Skeletal muscle tissue (tissue), 5 donors: ENCODE measurements at places on chromosomes 3 and 15. TPM values are rescaled to one million over a fixed set of nuclear protein-coding genes. Genes with fewer than 3 reads are reported as not detected.

The LEKR1 gene
- total RNA-seq = 0.52 TPM

The CCR9 gene
- total RNA-seq = 0.52 TPM

The FHIT gene
- 4.2 TPM for total RNA-seq

The ALDH1A2 gene
- 11.0 TPM for total RNA-seq

The ST8SIA2 gene
- 7.8 TPM for total RNA-seq

The PLA1A gene
- not detected for total RNA-seq

The TTLL13 gene
- not detected for total RNA-seq

The HHLA2 gene
- not detected for total RNA-seq

The FGD5 gene
- 15.7 TPM for total RNA-seq

The C15orf39 gene
- 2.6 TPM for total RNA-seq

The NR2E3 gene
- 1.0 TPM for total RNA-seq

The A4GNT gene
- total RNA-seq = not detected

The ZBTB47 gene
- total RNA-seq = 21.4 TPM

The PLA2G4D gene
- total RNA-seq = not detected

The CLDN16 gene
- total RNA-seq = under 0.01 TPM

The CCNB2 gene
- 7.8 TPM for total RNA-seq

The CACNA2D2 gene
- 1.0 TPM for total RNA-seq

The PHLDB2 gene
- 54.3 TPM for total RNA-seq

The KLF15 gene
- total RNA-seq = 2.6 TPM

The PLSCR4 gene
- total RNA-seq = 21.9 TPM

The FSD2 gene
- 26.6 TPM for total RNA-seq

The ESYT3 gene
- 14.1 TPM for total RNA-seq

The TIMP4 gene
- 4.7 TPM for total RNA-seq

The CDHR4 gene
- not detected for total RNA-seq

The SPATA12 gene
- total RNA-seq = not detected

The SLC28A2 gene
- total RNA-seq = not detected

The CLRN1 gene
- not detected for total RNA-seq

The STXBP5L gene
- total RNA-seq = not detected

The PLA2G4E gene
- 0.52 TPM for total RNA-seq

The INKA1 gene
- total RNA-seq = 11.5 TPM

The SPG21 gene
- 76.2 TPM for total RNA-seq

The MUC4 gene
- 0.52 TPM for total RNA-seq

The ZCWPW2 gene
- 2.1 TPM for total RNA-seq

The GUCA1C gene
- not detected for total RNA-seq

The GPR87 gene
- total RNA-seq = not detected

The MME gene
- 12.5 TPM for total RNA-seq

The LRTM1 gene
- 106 TPM for total RNA-seq

The VPS8 gene
- total RNA-seq = 316 TPM

The C3orf49 gene
- total RNA-seq = not detected

The MORF4L1 gene
- 382 TPM for total RNA-seq

The LNP1 gene
- total RNA-seq = 7.3 TPM
